ENCODE measurements at places on chromosomes 2 and 18.

GRCh38 chr2:240876035-240876474, 7.4 kb downstream of the AGXT start:
- DNase-seq, result no peak

- DNase-seq, result no peak
Measured at GRCh38 chr2:119264781-119265692, 41.4 kb downstream of the STEAP3 start.

- no peak for DNase-seq
Measured at GRCh38 chr2:38514603-38515154, 88.0 kb downstream of the HNRNPLL start.

GRCh38 chr2:75074228-75074627, 115.8 kb downstream of the POLE4 start:
- DNase-seq, result no peak

DNA sequence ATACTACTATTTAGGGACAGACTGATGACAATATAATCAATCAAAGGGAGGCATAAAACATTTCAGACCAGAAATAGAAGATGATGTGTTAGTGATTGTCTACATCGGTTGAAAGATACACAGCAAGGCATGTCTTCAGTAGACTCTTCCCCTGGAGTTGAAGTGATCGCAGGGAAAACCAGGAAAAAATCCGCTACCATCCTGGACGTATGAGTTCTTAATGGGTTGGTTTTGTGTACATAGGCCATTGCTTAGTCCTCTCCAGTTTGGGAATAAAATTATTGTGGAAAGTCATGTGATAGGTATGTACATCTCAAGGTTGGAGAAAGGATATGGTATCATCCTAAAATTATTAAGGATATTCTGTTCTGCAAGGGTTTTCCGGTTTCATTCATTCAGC, 4.3 kb downstream of the APCDD1 start:
- DNase-seq, result no peak

GRCh38 chr18:2723207-2723606, 67.7 kb downstream of the SMCHD1 start:
- no peak for DNase-seq

- no peak for DNase-seq
Measured at GRCh38 chr2:98299211-98299905, 46.9 kb upstream of the CNGA3 start.

GRCh38 chr2:134148172-134148571, 105.7 kb upstream of the MGAT5 start:
- DNase-seq, result no peak

- DNase-seq, result no peak
Measured at GRCh38 chr2:158809816-158810215, 14.7 kb downstream of the DAPL1 start.

GRCh38 chr2:10385501-10385900, 62.6 kb downstream of the ODC1 start:
- DNase-seq, result no peak

DNA sequence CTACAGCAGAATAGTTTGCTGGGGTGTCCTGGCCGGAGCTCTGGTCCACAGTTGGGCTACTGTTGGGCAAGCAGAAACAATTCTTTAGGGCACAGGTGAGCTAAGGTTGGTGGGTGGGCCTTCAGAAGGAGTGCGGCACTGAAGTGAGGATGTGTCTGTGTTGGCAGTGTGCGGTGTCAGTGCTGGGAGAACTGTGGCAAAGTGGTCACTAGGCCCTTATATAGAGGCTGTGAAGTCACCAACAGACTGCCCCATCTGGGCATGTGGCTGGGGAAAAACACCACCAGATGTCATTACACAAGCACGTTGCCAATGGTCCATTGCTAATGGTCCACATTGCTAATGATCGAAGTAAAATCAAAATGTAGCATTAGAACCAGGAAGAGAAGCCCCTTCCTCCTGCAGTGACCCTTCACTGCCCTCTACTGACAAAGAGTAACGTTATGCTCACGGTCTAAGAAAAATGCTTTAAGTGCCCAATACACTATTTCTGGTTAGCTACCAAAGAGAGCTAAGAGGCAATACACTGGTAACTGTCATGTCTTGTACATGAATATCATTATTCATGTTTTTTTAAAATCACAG, 21.3 kb downstream of the SCN1A start:
- DNase-seq, result no peak

DNA sequence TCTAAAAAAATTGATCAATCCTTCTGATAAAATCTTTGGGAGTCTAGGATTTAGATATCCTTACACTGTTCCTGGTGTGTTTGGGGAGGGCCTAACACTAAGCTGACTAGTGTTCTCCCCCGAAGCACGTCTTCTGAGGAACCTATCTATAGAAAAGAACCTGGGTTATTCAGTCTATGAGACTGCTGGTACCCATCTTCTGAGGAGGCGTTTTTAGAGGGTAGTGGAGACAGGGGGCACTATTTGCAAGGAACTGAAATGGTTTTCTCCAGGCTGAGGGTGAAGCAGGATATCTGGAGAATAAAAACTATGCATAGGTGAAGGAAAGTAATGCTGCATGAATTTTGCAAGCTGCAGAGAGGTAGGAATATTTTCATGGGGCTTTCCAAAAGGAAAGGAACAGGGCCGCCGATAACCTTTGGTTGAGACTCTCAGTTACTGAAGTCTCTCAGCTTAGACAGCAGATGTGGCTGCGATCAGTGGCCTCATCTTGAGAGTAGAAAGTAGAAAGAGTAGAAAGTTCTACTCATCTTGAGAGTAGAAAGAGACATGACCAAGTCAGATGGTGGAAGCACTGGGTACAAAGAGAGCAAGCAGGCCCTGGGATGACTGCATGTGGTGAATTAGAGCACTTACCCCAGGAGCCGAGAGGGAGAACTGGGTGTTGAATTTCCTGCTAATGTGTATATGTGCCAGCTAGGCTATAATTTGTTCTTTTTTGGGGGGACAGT, 31.8 kb upstream of the KCNE4 start:
- DNase-seq, result no peak

- DNase-seq, result no peak
Measured at GRCh38 chr18:75081486-75081885, 127.5 kb downstream of the PTGR3 start.

DNA sequence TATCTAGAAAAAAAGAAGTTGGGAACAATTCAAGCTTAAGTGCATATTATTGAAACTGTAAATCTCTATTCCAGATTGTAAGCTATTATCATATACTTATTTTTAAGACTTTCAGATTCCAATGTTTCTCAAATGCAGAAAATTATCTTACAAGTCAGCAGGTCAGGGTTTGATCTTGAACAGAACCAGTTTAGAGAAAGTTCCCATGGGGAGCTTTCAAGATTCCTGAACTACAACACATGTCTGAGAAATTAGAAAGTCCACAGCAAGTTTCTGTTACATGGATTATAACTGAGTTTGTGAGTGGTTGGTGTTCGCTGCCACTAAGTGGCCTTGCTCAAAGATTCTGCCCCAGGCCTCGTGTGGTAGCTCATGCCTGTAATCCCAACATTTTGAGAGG, 31.6 kb upstream of the SP3 start:
- no peak for DNase-seq

DNA sequence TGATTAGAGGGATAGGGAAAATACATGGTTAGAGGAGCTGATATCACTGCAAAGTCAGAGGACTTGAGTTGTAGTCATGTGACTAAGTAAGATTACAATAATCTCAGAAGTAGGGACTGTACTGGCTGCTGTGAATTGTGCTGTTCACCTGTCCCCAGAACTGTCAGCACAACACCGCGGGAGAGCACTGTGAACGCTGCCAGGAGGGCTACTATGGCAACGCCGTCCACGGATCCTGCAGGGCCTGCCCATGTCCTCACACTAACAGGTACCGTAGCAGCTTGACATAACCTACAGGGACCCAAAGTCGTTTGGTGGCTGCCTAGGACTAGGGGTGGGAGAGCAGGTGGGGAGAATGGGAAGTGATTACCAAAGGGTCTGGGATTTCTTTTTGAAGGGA, 132.8 kb upstream of the TTC39C start:
- no peak for DNase-seq

GRCh38 chr2:658426-658825, 18.8 kb downstream of the TMEM18 start:
- DNase-seq, result no peak

DNA sequence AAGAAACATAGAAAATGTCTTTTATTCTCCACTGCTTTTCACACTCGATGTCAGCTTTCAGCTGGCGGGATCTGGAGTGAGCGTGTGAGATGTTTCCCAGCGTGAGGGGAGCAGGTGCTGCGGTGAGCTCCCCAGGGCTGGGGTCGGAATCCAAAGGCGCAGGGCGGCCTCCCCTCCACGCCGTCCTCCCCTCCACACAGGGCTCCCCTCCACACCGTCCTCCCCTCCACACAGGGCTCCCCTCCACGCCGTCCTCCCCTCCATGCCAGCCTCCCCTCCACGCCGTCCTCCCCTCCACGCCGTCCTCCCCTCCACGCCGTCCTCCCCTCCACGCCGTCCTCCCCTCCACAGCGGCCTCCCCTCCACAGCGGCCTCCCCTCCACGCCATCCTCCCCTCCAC, 26.9 kb upstream of the KCNG2 start:
- DNase-seq, result no peak

- no peak for DNase-seq
Measured at GRCh38 chr2:122315306-122315705, 559.9 kb downstream of the TSN start.

DNA sequence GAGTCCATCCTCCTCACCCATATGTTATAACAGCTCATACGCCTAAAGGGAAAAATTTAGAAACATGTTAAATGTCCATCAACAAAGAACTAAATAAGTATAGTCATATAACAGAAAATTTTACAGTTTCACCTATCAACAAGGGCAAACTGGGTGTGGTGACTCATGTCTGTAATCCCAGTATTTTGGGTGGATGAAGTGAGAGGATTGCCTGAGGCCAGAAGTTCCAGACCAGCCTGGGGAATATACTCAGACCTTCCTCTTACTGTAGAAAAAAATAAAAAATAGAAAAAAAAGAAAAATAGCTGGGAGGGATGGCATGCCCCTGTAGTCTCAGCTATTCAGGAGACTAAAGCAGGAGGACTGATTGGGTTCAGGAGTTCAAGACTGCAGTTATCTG, 48.3 kb upstream of the GULP1 start:
- no peak for DNase-seq

DNA sequence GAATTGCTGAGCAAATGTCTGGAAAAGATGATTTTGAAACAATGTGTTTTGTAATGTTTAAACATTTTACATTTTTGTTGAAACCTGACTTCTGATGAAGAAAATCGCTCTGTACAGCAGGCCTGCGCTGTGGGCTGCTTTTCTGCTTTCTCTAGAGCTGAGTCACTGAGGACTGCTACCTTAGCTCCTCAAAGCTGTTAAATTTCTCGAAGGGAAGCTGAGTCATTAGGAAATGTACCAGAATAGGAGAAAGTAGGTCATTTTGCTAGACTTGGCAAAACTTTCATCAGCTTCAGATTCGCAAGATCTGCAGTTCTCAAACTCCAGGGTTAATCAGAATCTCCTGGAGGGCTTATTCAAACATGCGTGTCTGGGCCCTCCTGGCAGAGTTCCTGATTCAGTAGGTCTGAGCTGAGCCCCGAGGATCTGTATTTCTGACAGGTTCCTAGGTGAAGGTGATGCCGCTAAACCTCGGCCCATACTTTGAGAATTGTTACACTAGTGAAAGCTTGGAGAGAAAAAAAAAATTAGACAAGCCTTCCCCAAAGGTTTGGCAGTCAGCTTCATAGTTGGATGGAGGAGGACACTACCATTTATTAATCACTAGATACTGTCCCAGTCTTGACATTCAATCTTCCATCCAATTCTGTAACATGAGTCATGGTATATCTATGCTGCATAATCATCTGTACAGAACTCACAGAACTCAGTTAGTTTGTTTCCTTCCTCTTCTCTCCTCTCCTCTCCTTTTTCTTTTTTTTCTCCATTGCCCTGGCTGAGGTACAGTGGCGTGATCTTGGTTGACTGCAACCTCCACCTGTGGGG, 297.6 kb downstream of the PARD3B start:
- DNase-seq, result no peak

DNA sequence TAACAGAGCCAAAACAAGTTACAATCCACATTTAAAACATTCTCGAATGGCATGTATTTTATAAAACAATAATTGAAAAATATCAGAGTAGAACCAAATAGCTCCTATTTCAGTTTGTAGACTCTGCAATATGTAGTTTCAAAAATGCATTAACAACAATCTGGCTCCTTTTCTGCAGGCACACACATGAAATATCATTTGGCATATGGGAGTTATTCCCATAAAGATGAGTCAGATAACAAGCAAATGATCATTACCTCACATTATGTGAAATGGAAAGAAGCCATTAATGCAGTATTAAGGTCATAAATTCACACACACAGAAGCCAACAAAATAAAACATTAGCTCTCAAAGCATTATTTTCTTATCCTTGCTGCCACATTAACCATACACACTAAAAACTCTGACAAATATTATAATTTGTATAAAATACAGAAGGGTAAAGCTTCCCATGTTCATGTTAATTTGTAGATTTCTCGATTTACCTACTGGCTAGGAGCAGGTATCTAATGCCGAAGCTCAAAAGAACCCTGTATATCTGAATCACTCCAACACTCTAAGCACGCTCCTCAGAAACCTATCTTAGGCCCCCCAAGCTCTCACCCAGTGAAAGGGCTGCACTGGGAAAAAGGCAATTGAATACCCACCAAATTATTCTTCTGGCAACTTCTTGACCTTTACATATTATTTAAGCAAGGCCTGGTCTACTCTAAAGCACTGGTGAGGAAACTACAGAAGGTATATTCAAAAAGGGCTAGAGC, 13.8 kb downstream of the NBAS start:
- DNase-seq, result no peak

GRCh38 chr18:47346016-47346415, 94.6 kb upstream of the SKOR2 start:
- DNase-seq, result no peak

GRCh38 chr2:127581516-127582490, 46.3 kb downstream of the MYO7B start:
- no peak for DNase-seq

- DNase-seq, result no peak
Measured at GRCh38 chr2:60555783-60556139, 2.3 kb upstream of the BCL11A start.

GRCh38 chr2:205696331-205696926, 14.1 kb downstream of the NRP2 start:
- DNase-seq, result peak; percentile 67

- DNase-seq, result no peak
Measured at GRCh38 chr2:181471783-181472182, 14.6 kb downstream of the ITGA4 start.

DNA sequence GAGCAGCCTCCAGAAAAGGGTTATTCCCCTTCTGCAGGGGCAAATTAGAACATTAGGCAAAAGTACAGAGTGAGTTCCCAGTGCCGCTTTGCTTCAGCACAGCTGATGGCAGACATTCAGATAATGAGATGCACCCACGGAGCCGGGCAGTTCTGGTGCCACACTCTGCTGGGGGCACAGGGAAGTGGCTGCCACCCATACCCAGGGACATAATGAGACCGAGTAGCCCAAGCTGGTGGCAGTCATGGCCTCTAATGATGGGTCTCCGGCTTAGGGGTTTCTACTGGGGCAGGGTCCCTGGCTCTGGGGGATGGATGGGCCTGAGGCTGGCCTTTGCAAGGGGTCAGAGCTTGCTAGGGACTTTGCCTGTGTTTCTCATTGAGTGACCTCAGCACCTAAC, 26.2 kb downstream of the GLI2 start:
- no peak for DNase-seq

- DNase-seq, result no peak
Measured at GRCh38 chr2:71156573-71156972, 26.1 kb downstream of the MPHOSPH10 start.
